ENCODE measurements at places on chromosomes 12 and 14. TPM values are rescaled to one million over a fixed set of nuclear protein-coding genes. Genes with fewer than 3 reads are reported as not detected.
A peak's percentile ranks its signal among the peaks of the same experiment; 100 is the strongest.

- H3K4me3 ChIP-seq: no peak overlapping the region
- no peak for DNase-seq
- H3K27me3 ChIP-seq: peaks cover 3% of the 10 kb centered on the region
- H3K4me1 ChIP-seq: peaks cover 27% of the 10 kb centered on the region
Observed at GRCh38 chr12:49632986-49633702, 9.8 kb downstream of the PRPF40B start.

- H3K27ac ChIP-seq: peak overlapping the region; percentile 98
- H3K4me1 ChIP-seq: peaks cover 59% of the 10 kb centered on the region
- peak; percentile 46 for DNase-seq
- peaks cover 49% of the 10 kb centered on the region for H3K36me3 ChIP-seq
- H3K27me3 ChIP-seq: no peaks in the 10 kb centered on the region
Observed at GRCh38 chr12:130872179-130873096, 572 bp downstream of the RAN start.

The GLIPR1 gene
- 33.0 TPM for total RNA-seq

The AKAP5 gene
- total RNA-seq: 1.9 TPM

DNA sequence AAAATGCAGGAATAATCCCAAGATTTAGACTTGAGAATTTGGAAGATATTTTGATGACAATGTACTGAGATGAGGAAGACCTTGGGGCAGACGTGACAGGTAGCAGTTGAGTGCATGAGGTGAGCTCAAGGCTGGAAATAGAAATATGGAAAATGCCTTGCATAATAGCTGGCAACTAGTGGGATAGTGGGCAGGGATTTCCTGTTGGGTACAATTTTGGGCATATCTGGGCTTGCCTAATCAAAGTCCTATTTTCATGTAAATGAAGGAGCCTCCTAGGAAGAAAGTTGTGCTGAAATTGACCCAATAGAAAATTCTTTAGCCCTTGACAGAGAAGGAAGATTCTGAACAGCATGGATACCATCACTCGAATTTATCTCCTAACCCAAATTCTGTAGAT is 6.4 kb upstream of the GLIPR1 start:
- peaks cover 3% of the 10 kb centered on the region for H3K27me3 ChIP-seq
